ENCODE measurements at places on chromosomes 6 and 20.

DNA sequence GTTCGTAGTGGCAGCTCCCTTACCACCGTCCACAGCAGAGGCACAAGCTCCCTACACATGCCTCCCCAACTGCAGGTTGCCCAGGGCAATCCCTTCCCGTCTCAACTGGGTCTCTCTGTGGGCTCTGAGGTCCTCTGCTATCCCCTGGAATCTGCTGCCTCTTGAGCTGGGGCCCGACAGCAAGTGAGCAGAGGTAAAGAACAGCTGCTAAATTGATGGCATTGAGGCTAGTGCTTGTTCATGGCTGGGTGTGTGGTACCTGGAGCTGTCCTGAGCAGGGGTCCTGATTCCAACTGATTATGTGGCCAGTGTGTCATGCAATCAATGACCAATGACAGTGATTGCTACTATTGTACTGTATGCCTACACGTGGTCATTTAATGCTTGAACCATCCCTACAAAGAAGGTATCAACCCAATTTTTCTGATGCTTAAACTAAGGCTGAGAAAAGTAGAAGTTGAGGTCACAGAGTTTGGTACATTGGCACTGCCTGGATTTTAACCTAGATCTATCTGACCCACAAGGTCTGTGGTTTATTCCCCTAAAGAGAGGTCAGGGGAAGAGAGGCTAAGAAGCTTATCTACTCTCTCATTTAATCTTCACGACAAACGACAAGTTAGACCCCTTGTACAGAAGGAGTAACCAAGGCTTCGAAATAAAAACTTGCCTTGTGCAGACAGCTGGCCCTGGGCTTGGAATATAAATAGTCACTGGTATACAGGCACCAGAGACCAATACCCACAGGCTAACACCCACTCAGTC is 41.1 kb downstream of the HNF4A start:
- DNase-seq = no peak

GRCh38 chr6:46376562-46377061 is 114.6 kb downstream of the RCAN2 start:
- DNase-seq = no peak

- no peak for DNase-seq
These were observed 1295.1 kb downstream of the EPHA7 start for GRCh38 chr6:92124200-92124651.

GRCh38 chr6:136784910-136785746 is 7.1 kb downstream of the MAP3K5 start:
- DNase-seq = peak; percentile 41

GRCh38 chr6:96522465-96523009 is 931 bp downstream of the UFL1 start:
- peak; percentile 39 for DNase-seq

- no peak for DNase-seq
These were observed 19.4 kb upstream of the EIF2S2 start for GRCh38 chr20:34131491-34131890.

- DNase-seq = no peak
These were observed 326.7 kb downstream of the BCKDHB start for GRCh38 chr6:80433010-80433672.

- DNase-seq = peak; percentile 12
These were observed 672.1 kb downstream of the HACE1 start for GRCh38 chr6:104187616-104188015.

DNA sequence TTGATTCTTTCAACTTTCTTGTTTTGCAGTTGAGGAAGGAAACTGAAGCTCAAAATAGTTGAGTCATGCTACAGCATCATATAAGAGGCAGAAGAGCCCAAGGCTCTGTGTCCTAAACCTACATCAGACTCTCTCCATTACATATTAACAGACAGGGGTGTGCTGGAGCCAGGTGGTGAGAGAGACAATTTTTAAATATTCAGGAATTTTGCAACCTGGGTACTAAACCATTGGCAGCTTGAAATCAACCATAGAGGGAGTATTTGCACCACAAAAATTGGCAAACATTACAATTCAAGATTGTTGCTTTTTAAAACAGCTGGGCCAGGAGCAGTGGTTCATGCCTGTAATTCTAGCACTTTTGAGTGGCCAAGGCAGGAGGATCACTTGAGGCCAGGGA is 65.8 kb upstream of the SOX4 start:
- no peak for DNase-seq

DNA sequence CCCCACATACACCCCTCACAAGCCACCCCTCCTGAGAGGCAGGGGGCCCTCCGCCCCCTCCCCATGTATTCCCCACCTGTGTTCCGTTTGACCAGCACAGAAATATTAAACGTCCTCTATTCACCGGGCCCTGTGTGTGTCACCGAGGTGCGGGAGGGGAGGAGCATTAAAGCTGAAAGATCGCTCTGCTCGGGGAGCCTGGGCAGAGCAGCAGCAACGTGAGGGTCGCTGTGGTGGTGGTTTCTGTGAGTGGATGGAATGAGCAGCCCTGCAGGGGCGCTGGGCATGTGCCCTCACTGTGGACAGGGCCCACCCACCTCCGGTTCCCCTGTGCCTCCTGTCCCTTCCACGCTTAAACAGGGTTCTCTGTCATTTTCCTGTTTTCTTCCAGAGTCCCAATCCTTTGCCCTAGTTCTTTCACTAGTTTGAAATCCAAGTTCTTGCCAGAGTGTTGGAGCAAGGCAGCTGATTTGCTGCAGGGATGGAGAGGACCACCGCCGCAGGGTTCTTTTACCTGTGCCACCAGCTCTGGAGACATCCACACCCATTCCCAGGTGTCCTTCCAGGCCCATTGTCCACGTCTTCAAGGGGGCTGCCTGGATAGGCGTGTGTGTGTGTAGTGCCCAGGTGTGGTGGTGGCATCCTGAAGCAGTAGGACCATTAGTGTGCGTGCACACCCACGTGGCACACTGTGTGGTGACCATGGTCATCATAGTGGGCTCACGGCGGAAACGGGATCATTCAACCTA is 37.6 kb upstream of the MDFI start:
- no peak for DNase-seq

- no peak for DNase-seq
These were observed 20.6 kb upstream of the ZBTB24 start for GRCh38 chr6:109503327-109504224.

DNA sequence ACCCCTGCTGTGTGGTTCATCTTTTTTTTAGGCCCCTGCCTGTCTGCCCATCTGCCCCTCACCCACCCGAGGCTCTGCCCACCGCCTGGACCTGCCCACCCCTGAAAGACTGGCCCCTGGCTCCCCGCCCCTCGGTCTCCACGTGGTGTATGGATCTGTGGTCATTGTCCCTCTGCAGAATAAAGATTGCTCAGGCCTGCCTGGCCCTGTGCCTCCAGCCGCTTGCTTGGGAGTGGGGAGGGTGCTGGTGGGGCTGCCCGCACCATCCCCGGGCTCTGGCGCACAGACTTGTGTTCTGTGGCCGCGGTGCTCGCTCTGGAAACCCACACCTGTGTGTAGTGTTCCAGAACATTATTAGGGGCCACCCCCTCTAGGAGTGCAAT is 1.6 kb downstream of the MAP1LC3A start:
- DNase-seq = no peak

DNA sequence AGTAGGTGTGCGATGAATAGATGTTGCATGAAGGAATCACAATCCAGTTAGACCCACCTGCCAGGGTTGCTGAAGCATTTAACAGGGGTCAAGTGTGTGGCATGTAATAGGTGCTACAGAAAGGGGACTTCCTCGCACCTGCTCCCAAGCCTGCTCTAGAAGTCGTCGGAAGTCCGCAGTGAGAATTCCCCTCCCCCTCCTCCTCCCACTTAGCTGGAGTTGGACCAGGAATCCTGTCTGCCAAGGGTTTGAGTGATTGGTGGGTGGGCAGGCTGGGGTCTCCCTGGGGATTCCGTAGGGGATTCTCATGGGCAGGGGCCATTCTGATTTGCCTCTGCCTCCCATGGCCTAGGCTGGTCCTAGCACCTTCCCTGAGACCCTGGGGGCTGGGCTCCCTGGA is 10.3 kb downstream of the SCRT2 start:
- no peak for DNase-seq

DNA sequence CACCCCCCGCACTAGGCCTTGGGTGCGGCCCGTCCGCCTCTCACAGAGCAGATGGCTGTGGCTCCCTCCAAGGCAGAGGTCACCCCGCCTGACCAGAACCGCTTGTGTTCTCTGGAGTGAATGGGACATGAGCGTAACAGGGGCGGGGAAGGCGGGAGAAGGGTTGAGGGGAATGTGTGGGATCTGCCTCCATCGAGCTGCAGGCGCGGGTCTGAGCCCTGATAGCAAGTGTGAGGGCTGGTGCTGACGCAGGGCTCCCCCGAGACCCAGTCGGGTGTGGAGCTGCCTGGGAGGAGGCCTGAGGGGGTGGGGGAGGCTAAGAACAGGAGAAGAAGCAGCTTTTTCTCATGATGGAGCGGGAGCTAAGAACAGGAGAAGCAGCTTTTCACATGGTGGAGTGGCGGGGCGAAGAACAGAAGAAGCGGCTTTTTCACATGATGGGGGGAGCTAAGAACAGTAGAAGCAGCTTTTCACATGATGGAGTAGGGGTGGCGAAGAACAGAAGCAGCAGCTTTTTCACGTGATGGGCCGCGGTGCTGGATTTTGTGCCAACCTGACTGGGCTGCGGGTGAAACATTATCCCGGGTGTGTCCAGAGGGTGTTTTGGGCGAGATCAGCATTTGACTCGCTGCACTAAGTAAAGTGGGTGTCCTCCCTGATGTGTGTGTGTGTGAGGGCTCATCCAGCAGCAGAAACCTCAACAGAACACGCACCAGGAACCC is 169.3 kb downstream of the TTLL2 start:
- DNase-seq = no peak

DNA sequence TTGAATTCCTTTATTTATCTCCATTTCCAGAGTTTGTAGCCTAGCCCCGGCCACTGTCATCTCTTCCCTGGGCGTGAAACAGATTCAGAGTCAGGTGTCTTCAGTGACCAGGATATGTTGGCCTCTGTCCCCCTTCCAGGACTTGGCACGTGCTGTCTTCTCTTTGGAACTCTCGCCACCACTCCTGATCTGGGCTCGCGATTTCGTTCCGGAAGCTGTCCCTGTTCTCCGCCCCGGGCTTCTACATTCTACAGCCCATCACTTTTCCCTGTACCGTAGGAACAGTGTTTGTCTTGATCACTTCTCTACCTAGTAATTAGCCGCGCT is 739 bp downstream of the GSS start:
- DNase-seq = peak; percentile 43

DNA sequence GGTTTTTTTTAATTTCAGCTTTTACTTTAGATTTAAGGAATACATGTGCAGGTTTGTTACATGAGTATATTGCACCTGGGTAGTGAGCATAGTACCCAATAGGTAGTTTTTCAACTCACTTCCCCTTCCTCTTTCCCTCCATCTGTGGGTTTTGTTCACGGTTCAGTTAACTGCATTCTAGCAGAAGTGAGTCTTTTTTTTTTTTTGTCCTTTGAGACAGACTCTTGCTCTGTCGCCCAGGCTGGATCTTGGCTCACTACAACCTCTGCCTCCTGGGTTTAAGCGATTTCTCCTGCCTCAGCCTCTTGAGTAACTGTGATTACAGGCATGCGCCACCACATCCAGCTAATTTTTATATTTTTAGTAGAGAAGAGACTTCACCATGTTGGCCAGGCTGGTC is 8.7 kb downstream of the UBR2 start:
- DNase-seq = no peak

GRCh38 chr6:121959501-121959900 is 440.0 kb upstream of the HSF2 start:
- peak; percentile 24 for DNase-seq

DNA sequence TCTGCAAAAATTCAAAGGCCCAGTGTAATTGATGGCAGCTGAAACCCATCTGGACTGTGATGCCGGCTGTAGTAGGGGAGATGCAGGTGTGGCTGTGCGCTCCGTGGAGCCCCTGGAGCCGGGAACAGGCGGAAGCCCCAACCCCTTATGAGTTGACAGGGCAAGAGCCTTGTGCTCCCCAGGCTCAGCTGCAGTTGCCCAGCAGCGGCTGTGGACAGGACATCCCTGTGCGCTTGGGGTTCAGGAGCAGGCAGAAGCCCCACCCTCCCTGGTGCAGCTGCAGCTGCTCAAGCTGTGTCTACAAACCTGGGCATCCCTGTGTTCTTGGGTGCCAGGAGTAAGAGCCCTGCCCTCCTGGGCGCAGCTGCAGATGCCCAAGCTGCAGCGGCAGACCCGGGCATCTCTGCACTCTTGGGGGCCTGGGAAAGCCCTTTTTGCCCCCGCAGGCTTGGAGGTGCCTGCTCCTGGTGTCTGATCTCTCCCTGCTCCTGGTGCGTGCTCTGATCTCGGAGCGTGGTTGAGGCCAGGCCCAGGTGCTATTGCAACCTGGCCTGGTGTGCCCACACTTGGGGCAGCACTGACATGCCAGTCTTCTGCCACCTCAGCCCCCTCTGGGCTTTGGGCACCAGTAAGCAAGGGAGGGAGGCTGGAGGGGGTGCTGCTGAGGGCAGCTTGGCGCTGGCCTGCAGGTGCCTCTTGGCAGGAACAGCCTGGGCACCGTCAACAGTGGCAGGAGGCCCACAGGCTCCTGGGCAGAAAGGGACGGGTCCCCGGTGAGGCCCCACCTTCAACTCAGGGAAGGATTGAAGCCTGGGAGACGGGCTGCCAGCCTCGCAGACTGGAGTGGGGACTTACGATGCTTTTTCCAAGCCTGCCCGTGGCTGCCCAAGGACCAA is 30.3 kb downstream of the OR2J2 start:
- no peak for DNase-seq

DNA sequence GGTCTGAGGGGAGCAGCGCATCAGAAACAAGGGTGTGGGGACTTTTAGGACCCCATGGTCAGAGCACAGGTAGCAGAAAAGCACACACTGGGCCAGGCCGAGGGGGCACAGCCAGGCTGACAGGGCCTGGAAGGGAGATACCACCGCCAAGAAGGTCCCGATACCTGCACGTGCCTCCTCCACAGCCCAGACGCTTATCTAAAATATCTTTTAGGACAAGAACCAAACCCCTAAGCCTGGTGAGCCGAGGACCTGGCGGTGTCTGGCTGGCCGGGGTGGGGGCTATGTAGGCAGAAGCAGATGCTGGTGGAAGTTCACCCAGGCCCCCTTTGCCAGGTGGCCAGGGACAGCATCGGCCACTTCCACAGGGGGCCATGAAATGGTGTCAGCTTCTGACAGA is 89.3 kb downstream of the CDC5L start:
- no peak for DNase-seq

DNA sequence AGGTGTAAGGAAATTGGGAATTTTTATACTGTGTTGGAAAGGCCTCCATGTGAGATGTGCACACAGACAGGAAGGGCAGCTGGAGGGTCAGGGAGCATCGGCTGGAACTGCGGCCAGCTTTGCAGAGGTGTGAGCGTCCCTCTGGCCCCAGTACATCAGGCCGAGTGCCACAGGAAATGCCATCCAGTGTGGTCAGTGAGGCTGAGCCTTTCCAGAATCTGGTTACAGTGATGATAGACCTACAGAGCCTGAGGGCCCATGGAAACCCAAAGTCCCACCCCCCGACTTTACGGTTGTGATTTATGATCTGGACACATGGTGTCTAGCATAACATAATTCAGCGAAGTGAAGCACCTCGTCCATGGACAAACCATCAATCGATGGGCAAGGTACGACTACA is 137.3 kb upstream of the PDE10A start:
- no peak for DNase-seq

DNA sequence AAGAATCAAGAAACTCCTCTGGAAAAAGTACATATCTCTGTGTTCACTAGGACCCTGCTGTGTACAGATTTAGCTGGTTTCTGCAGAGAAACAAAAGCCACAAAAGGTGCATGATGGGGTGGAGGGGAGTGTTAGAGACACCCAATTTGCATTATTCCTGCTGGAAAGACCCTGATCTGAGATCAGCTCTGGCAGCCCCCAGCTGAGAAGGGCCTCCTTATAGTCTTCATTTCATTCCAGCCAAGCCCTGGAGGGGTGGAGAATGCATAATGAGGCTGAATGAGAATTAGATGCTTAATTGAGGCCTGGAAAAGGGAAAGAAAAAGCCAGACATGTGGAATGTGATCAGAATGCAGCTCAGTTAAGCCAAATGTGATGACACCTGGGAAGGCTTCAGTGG is 545.6 kb downstream of the KIF16B start:
- DNase-seq = no peak

Data from A673 (cell line).